ENCODE measurements at places on chromosomes 5 and 9. TPM values are rescaled to one million over a fixed set of nuclear protein-coding genes. Genes with fewer than 3 reads are reported as not detected.

FCN2 gene
- total RNA-seq: not detected

KIF4B gene
- total RNA-seq: not detected

ANXA2R gene
- total RNA-seq: 10.6 TPM

PCDHA1 gene
- total RNA-seq: not detected

DCTN4 gene
- 35.8 TPM for total RNA-seq

CDX1 gene
- 0.12 TPM for total RNA-seq

TRMT10B gene
- 3.0 TPM for total RNA-seq

PCDHA12 gene
- not detected for total RNA-seq

NR4A3 gene
- total RNA-seq: 0.26 TPM

BARHL1 gene
- not detected for total RNA-seq

BTNL3 gene
- not detected for total RNA-seq

SLC1A1 gene
- total RNA-seq: 9.7 TPM

SLC34A1 gene
- total RNA-seq: not detected

NADK2 gene
- total RNA-seq: 23.8 TPM

GIN1 gene
- total RNA-seq: 1.0 TPM

TMEM232 gene
- total RNA-seq: 1.1 TPM

SPATA31C1 gene
- not detected for total RNA-seq

PTAR1 gene
- 20.8 TPM for total RNA-seq
